ENCODE measurements at places on chromosomes 3 and 15. TPM values are rescaled to one million over a fixed set of nuclear protein-coding genes. Genes with fewer than 3 reads are reported as not detected.

PIF1 gene
- 8.1 TPM for polyA plus RNA-seq

AQR gene
- polyA plus RNA-seq, result 50.1 TPM

ZNF502 gene
- polyA plus RNA-seq, result 13.6 TPM

GASK1A gene
- 3.4 TPM for polyA plus RNA-seq

TRH gene
- polyA plus RNA-seq, result 0.28 TPM

SERPINI2 gene
- 0.57 TPM for polyA plus RNA-seq

ELP6 gene
- polyA plus RNA-seq, result 39.4 TPM

DUOXA1 gene
- 0.57 TPM for polyA plus RNA-seq

ROBO2 gene
- 78.4 TPM for polyA plus RNA-seq

KCNMB3 gene
- polyA plus RNA-seq, result 7.3 TPM

PROK2 gene
- polyA plus RNA-seq, result 0.10 TPM

SPTBN5 gene
- 2.8 TPM for polyA plus RNA-seq

SYNPR gene
- polyA plus RNA-seq, result not detected

PLA2G4D gene
- not detected for polyA plus RNA-seq

CIDEC gene
- not detected for polyA plus RNA-seq

GPR149 gene
- not detected for polyA plus RNA-seq

TMEM266 gene
- polyA plus RNA-seq, result 10.2 TPM

DNA sequence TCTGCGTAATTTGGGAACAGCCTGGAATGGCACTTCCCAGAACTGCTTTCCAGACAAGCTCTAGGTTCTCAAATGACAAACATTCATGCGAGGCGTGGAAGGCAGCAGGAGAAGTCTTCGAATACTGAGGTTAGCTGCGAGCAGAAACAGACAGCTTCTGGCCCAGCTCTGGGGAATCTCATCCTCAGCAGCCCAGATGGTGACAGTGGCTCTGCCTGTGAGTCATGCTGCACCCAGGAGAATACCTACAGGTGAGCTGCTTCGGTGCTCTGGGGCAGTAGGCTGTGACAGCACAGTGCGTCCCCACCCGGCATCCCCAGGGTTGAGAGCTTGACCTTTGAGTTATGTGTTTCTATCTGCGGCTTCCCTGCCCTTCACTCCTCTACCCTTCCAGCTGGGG, 258.6 kb downstream of the KLF13 start:
- no peak for DNase-seq

DNA sequence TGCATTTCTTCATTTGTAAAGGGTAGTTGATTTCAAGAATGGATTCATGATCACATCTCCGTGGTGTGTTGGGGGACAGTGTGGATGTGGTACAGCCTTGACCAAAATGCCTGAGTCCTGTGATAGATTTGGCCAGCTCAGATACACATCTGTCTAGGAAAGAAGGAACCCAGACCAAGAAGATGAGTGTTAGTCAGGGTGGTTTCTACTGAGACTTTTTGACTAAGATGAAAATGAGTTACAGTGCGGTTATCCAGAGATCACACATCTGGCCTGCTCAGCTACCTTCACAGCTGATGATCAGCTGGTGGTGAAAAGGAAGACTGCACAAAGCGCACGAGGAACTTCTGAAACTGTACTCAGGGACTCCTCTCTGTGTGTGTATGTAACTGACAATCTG, 68.0 kb downstream of the FNDC3B start:
- no peak for DNase-seq

- no peak for DNase-seq
Observed at GRCh38 chr3:97959872-97960271, 12.4 kb downstream of the RIOX2 start.

DNA sequence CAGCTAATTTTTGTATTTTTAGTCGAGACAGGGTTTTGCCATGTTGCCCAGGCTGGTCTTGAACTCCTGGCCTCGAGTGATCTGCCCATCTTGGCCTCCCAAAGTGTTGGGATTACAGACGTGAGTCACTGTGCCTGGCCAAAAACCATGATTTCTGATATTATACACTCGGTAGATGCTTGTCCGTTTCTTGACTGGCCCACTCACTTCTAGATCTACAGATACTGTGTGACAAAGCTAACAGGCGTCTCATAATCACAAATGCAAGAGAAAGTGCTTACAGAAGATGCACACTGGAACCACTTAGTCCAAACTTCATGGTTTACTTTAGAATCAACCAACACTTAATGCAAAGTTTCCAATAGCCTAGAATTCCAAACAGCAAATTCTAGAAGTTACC, 8.4 kb downstream of the PROK2 start:
- no peak for DNase-seq

GRCh38 chr15:52710050-52710707, 31.0 kb upstream of the ATOSA start:
- no peak for DNase-seq

DNA sequence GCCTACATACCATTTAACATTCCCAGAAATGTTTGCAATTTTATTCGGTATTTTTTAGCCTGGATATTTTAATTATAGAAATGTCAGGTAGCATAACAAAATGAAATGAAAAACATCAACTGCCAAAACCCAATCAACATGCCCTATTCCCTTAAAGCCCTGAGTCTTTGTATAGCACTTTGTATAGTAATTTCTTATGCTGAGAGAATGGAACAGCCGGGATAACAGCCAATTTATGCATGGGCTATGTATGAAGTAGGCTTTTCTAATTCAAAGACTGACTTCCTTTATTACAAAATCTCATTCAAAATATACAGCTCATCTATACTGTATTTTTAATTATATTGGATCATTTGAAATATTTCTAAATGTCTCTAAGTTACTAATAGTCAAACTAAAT, 513.0 kb upstream of the NAALADL2 start:
- DNase-seq, result no peak

DNA sequence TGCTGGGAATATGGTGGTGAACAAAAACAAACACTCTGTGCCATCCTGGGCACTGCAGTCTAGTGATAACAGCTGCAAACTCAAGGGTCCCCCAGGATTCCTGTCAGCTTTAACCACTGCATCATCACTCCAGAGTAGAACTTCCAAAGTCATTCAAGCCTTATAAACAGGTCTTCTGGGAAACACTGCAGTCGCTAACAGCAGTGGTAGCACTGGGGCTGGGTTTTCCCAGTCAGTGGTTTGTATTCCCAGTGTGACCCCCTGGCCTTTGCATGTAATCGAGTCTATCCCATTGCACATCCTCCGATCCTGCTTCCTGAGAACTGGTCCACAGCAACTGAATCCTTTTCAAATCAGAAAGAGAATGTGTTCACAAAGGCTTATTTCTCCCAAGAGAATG, 623.5 kb downstream of the EDEM1 start:
- DNase-seq, result no peak

GRCh38 chr3:189258261-189258660, 86.5 kb downstream of the TPRG1 start:
- DNase-seq, result no peak

DNA sequence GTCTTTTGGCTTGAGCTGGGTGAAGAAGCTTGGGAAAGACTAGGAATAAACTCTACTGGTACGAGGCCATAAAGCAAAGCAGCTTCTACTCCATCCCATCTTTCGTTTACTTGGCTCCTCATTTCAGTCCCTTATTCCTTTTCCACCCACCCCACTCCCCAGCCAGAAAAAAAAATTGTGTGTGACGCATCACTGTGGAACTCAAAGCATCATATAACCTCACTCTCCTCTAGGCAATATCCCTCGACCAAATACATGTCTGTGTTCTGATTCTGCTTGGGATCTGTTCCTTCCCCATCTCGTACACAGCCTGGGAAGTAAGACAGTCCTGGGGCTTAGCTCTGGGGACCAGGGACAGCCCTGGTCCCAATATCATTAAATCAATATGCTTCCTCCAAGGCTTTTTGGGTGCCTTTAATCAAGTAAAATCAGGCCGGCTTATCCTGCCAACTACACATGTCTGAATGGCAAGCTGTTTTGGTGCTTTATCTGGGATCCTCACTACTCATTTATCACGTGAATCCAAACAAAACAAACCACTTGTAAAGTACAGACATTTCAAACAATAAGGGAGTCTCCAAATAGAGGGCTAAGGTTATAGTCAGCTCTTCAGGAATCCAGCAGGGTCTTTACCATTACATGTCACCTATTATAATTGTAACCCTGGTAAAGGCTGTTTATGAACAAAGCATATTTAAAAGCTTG, 74.9 kb upstream of the ZBED2 start:
- DNase-seq, result no peak

- DNase-seq, result no peak
Observed at GRCh38 chr3:173253471-173253870, 112.4 kb upstream of the SPATA16 start.

GRCh38 chr15:48646331-48646730, 822 bp upstream of the FBN1 start:
- no peak for DNase-seq

- no peak for DNase-seq
Observed at GRCh38 chr3:37455181-37455580, 280.8 kb upstream of the LRRFIP2 start.

DNA sequence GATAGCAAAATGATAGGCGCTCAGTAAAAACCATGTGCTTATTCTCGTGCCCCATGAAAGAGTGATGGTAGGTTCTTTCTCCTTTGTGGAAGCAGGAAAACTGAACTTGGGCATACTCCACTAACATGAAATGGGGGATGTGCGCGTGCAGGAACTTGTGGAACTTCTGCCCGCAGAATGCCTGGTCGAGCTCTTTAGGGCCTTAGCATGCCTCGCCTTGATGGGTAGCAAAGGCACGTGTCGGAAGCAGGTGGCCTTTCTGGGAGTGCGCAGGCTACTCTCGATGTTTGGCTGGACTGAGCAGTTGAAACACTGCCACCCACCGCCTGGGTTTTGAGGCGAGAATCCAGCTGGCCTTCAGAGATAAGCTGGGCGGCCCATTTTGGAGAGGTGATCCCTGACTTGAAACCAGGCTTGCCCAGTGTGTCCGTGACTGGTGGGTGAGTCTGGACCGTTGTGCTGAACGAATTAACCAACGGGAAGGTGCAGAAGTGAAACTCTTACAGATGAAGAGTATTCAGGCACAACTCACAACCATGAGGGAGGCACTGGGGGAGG, 842 bp downstream of the PCCB start:
- peak; percentile 29 for DNase-seq

- DNase-seq, result no peak
Observed at GRCh38 chr3:101011136-101011535, 17.9 kb upstream of the ABI3BP start.

DNA sequence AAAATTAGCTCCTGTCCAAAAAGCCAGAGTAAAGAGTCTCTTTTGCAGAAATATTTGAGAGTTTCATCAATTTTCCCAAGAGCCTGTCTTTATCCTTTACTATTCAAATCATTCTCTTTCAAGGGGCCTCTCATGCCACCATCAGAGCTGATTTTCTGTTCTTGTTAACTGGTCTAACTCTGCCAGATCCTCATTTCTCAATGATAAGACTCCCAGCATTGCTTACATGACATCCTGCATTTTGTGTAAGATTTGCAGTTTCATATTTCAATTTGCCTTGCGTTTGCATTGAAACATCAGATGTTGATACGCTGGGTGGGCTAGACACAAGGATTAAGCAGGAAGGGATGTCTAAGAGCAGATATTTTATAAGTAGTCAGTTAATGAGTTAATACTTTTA, 228.7 kb downstream of the TBL1XR1 start:
- DNase-seq, result no peak

DNA sequence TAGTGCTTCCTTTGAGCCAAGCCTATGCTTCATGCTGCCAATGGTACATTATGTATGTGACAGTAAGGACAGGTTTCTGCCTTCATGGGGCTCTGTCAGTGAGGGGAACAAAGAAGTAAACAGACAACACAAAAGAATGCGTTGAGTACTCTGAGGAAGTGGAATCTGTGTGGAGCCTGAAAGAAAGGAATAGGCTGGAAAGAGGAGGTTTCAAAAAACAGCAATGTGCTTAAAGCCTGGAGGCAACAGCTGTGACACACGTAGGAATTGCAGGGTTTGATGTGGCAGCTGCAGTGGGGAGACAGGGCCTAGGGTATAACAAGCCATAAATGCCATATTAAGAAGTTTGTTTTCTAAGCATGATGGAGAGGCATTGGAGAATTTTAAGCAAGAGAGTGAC, 316.7 kb downstream of the CLSTN2 start:
- no peak for DNase-seq

GRCh38 chr3:32700244-32700643, 15.3 kb downstream of the CNOT10 start:
- DNase-seq, result no peak

DNA sequence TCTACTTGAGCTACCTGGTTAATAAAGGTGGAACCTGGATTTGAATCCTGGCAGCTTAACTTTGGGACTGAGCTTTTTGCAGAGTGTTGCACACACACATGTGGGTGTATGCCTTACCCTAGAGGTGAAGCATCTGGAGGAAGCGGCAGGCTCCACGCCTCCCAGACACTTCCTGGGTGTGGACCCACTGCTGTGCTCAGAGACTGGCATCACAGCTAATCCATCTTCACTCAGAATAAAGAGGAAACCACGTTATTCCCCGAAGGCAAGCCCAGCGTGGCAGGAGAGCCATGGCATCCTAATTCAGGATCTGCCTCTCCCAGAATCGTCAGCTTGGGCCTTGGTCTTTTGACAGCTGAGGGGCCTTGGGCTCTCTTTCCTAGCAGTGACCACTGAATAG, 25.5 kb downstream of the CCDC13 start:
- no peak for DNase-seq

GRCh38 chr3:65575376-65575840, 463.3 kb downstream of the MAGI1 start:
- DNase-seq, result no peak

DNA sequence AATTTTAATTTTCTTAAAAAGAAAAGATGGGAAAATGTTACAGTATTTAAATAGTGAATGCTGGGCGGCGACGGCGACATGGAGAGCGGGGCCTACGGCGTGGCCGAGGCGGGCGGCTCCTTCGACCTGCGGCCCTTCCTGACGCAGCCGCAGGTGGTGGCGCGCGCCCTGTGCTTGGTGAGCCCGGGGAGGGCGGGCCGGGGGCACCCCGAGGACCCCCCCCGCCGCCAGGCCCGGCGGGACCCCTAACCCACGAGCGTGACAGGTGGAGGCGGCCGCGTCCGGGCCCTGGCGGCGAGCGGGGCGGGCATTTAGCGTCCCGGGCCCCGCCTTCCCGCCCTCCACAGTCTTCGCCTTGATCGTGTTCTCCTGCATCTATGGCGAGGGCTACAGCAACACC, 38.4 kb upstream of the GOLGA8J start:
- DNase-seq, result no peak

- no peak for DNase-seq
Observed at GRCh38 chr3:158744567-158745288, 12.5 kb upstream of the RARRES1 start.

GRCh38 chr3:170414202-170414663, 4.4 kb upstream of the CLDN11 start:
- DNase-seq, result no peak

DNA sequence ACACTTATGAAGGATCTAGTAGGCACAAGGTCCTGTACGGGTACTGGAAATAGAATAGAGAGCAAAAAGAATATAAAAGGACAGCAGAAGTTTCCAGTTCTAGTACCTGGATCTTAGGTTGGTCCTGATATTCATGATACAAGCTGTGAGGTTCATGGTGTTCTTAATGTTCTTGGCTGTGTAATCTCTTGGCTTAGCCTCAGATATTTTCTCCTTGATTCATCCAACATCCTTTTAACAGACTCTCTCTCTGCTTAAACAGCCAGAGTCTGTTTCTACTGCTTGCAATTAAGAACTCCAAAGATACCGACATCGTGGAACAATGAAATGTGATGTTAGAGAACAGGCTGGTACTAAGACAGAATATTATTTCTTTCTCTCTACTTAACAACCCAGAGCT, 49.9 kb downstream of the CNTN3 start:
- DNase-seq, result no peak

Data from right renal pelvis (tissue), 4 donors.